CD4-positive, alpha-beta T cell treated with Interferon gamma for 1 hour (primary cell): ENCODE measurements at places on chromosomes 4 and X.

GRCh38 chr4:13559413-13559812, 15.1 kb upstream of the NKX3-2 start:
- no peak for DNase-seq

DNA sequence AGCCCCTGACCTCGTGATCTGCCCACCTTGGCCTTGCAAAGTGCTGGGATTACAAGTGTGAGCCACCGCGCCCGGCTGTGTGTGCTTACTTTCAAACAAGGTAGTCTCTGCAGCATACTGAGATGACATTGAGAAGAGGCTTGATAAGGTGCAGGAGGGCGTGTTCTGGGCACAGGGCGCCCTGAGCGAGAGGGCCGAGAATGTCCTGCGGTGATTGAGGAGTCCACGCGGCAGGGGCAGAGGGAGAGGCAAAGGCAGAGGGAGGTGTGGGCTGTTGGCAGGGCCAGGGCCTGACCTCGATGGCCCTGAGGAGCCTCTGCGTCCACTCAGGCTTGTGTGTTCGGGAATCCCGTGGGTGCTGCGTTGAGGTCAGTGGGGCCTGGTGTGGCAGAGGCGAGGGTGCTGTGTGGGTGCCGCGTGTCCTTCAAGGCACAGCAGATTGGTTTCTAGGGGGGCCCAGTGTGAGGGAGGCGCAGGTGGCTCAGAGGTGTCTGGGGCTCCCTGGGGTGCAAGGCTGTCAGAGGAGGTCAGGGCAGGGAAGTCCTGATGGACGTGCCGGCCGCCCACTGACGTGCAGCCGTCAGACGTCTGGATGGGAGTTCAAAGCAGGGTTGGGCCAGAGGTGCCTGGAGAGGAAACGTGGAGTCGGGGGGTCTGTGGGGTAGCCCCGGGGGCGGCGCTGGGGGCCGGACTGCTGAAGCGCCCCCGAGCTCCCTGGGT, 12.1 kb downstream of the PCGF3 start:
- DNase-seq = no peak

DNA sequence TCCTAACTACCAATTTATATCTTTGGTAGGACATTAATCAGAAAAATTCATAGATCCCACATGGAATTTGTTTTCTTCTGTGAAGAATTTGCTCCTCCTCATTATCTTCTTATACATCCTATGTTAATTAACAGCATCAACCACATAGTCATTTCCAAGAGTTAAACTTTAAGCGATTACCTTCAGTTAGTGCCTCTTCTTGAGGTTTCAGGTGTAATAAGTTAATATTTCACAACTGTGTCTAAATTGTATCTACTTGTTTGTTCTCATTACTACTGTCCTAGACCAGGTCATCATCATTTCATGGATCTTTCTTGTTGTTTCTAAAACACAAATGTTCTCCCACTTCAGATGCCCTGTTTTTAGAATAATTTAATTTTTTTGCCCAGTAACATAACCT, 457.9 kb downstream of the FAT4 start:
- DNase-seq = no peak

- no peak for DNase-seq
Measured at GRCh38 chr4:21949073-21949457, 493 bp upstream of the KCNIP4 start.

DNA sequence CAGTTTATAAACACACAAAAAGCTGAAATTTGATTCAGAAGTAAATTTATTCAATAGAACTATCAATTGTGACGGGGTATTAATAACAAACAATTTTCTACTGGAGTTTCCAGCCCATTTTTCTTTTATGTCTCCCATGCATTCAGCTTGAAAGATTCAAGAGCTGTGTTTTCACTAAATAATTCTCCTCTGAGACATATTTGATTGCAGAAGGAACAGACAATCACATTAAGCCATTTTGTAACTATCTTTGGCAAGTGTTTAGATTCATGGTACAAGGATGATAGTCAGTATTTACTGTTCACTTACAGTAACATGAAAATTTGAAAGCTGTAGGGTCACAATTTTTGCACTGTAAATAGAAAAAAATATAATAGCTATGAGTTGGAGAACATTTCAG, 198.4 kb upstream of the TACR3 start:
- no peak for DNase-seq

GRCh38 chr4:153916273-153916755, 127.4 kb upstream of the SFRP2 start:
- no peak for DNase-seq

- no peak for DNase-seq
Measured at GRCh38 chrX:43121637-43122036, 343.7 kb upstream of the PPP1R2C start.

- DNase-seq = no peak
Measured at GRCh38 chr4:54063229-54063628, 1.2 kb downstream of the CHIC2 start.

GRCh38 chr4:127155116-127155515, 477.6 kb upstream of the INTU start:
- DNase-seq = no peak

- no peak for DNase-seq
Measured at GRCh38 chrX:85004255-85004654, 578 bp downstream of the APOOL start.

GRCh38 chr4:158079661-158080060, 93.2 kb downstream of the GASK1B start:
- DNase-seq = no peak

- DNase-seq = no peak
Measured at GRCh38 chrX:30649859-30650258, 3.4 kb upstream of the GK start.

GRCh38 chr4:165301833-165302232, 25.6 kb upstream of the MSMO1 start:
- DNase-seq = no peak

DNA sequence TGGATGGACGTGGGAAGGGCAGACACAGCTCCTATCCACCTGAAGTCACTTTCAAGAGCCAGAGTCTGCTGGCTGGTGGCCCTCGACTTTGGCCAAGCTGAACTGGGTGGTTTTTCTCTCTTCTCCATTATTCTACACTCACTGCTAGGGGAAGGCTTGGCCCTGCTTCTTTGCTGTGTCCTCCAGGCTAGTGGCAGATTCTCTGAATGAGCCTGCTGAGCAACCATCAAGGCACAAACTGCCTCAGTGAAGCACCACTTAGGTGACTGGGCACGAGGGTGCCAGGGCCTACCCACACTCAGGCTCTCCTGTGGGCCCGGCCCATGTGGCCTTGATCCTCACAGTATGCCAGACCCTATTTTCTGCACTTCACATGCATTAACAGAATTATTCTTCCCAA, 92.0 kb downstream of the PJA1 start:
- no peak for DNase-seq

GRCh38 chrX:46381630-46382029, 163.6 kb downstream of the ZNF674 start:
- no peak for DNase-seq

DNA sequence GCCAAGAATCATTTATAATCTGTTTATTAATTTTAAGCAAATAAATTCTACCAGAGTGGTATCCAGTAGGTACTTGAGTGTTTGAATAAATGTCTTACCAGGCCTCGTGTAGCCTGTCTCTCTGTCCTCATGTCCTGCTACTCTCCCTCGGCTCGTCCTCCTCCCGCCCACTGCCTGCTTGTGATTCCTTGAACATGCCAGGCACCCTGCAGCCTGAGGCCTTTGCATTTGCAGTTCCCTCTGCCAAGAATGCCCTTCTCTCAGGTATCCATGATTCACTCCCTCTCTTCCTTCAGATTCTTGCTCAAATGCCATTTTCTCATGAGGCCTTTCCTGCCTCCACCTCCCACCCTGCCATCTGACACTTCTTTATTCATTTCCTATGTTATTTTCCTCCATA, 209.7 kb upstream of the PRPS2 start:
- no peak for DNase-seq

DNA sequence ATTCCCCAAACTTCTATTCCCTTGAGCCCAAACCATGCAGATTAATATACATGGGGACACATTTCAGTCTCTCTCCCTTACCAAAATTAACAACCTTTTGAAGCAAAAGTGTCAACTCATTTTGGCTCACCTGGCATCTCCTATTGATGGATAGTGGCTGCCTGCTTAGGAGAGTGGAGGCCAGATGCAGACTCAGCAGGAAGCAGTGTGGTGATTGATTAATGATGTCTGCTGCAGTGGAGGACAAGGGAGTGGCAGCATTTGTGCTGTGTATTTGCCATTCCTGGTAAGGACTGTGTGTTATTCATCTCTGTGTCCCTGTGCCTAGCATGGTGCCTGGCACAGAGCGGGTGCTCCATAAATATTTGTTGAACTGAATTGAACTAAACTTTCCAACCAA, 590.1 kb downstream of the RAB28 start:
- DNase-seq = no peak

DNA sequence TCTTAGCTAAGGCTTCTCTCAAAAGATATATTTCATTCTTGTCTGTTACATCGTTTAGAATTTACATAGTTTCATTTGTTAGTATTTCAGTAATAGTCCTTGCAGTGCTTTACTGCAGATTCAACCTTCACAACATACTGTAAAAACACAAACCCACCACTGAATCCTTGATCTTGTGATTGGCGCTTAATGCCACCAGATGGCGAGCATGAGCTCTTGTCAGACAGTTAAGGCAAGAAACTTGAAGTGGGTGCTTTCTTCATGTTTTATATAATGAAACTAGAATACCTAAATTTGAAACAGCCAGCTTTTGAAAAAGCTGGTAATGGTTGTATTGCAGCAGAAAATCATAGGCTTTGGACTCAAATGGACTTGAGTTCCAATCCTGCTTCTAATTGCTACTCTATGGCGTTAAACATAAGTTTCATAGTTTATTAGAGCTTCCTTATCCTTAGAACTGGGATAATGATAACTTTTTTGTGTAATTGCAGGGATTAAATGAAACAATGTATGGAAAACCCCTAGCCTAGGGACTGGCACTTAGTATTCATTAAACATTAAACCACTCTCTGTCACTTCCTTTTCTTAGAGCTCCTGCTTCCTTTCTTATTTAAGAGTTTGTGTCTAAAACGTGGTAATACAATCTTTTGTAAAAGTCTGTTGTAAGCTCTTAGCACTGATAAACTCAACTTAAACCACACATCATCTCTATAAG, 95.1 kb downstream of the USP9X start:
- peak; percentile 57 for DNase-seq

- no peak for DNase-seq
Measured at GRCh38 chrX:50769389-50770063, 44.5 kb downstream of the SHROOM4 start.

DNA sequence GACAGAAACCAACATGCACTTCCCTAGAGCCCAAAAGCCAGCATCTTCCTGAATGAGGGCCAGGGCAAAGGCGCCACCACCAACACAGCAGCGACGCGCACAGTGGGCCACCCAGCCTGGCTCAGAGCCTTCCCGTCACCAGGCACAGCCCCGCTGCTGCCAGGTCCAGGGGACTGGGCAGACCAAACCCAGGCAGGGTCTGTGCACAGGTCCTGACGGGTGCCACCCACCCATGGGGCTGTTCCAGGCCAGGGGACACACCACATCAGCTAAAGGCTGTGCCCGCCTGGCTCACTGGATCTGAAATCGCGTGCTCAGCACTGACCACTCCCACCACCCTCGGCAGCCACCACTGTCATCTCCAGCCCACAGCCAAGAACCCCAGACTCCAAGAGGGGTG, 13.8 kb downstream of the FAM53A start:
- no peak for DNase-seq

- no peak for DNase-seq
Measured at GRCh38 chr4:102247041-102247440, 98.2 kb downstream of the SLC39A8 start.

- no peak for DNase-seq
Measured at GRCh38 chr4:70768301-70768948, 46.7 kb downstream of the RUFY3 start.

- DNase-seq = peak; percentile 64
Measured at GRCh38 chr4:184355111-184355604, 119.2 kb downstream of the IRF2 start.

GRCh38 chr4:68460085-68460484, 12.8 kb downstream of the TMPRSS11E start:
- no peak for DNase-seq

DNA sequence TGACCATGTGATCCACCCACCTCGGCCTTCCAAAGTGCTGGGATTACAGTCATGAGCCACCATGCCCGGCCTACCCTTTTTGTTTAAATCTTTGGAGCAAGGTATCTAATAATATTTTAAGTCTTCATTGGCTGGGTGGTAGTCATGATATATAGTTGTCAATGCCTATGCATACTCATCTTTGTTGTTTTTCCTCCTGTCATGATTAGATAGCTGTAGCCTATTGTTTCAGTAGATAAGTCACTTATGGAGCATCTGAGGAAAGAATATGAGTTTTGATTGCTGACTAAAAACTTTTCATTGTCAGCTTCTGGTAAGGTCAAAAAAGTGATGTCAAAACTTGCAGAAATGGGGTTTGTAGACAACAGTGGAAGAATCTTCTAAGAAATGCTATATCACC, 119.8 kb downstream of the KDM6A start:
- DNase-seq = no peak

- no peak for DNase-seq
Measured at GRCh38 chrX:114015966-114016365, 567.9 kb upstream of the HTR2C start.

DNA sequence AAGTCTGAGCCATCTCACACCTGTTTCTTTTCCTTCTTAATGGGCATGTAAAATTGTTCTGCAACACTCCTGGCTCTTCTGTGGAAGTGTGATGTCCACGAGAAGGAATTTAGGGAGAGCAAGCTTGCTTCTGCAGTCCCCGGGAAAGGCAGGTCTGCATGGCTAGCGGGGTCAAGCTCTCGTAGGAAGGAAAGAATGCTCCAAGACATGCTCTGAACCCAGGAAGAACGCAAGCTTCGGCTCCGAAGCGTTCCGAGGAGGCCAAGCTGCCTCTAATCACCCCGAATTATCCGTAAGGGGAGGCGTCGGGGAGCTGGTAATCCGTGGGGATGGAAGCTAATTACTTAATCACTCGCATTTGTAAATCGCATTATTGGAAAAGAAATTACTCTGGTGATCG, 177.7 kb downstream of the CRLF2 start:
- no peak for DNase-seq

GRCh38 chr4:20839957-20840356, 139.7 kb downstream of the PACRGL start:
- no peak for DNase-seq

DNA sequence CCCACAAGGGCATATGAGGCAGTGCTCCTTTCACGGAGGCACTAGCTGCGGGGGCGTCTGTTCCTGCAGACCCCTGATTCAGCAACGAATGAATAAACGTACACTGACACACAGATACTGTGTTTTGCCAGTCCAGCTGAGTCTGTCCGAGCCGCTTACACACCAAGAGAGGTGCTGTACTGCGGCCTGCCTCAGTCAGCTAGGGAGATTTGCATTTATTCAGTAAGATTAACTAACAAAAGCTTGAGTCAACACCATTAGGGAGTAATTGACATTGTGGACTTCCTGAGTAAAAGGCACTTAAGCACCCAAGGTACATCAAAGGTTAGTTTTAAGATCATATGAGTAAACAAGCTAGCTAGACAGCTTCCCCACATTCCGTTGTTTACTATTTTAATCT, 31.0 kb upstream of the BEX4 start:
- no peak for DNase-seq
